ENCODE measurements at places on chromosomes 4 and X. TPM values are rescaled to one million over a fixed set of nuclear protein-coding genes. Genes with fewer than 3 reads are reported as not detected.

Gene MAGEB10
- total RNA-seq, result not detected

Gene MRPS18C
- total RNA-seq, result 17.3 TPM

Gene PRSS12
- 0.14 TPM for total RNA-seq

Gene MAGEB17
- not detected for total RNA-seq

Gene BTC
- total RNA-seq, result 7.8 TPM

Gene ETNPPL
- total RNA-seq, result not detected

Gene ATP6AP2
- 176 TPM for total RNA-seq

Gene FGF13
- 21.3 TPM for total RNA-seq

Gene ACTRT1
- not detected for total RNA-seq

Gene LPAR4
- total RNA-seq, result 1.2 TPM

DNA sequence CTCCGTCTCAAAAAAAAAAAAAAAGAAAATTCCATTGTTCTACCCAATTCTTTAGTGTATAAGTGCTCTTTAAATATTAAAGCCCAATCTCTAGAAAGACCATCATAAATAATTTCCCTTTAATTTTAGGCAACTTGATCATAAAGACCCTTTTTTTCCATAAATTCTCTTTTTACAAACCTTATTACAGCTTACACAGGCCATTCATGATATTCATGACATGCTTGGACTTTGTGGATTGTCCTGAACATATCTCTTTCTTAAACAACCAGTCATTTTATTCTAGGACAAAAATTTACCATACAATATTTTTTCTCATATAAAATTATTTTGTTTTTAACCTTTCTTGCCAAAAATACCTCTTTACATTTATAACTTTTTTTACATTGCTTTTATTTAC, 30.5 kb downstream of the TLR8 start:
- DNase-seq, result no peak

DNA sequence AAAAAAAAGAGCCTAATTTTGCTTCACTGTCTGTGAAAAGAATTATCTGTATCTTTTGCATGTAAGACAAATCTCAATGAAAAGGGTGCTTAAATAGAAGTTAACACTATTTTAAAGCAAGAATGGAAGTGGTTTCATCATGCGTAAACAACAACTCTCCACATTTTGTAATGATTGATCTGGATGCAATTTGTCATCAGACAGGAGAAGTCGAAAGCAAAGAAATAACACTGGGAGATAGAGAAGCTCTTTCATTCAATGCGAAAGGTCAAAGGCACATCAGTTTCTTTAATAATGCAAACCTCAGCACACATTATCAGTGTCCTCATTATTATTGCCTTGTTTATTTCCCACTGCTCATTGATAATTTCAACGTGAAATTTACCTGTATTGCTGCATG, 8.8 kb downstream of the KLKB1 start:
- no peak for DNase-seq

GRCh38 chr4:148118633-148119032, 323.6 kb downstream of the NR3C2 start:
- no peak for DNase-seq

- no peak for DNase-seq
These were observed 424.5 kb upstream of the FAM47C start for GRCh38 chrX:36583674-36584073.

DNA sequence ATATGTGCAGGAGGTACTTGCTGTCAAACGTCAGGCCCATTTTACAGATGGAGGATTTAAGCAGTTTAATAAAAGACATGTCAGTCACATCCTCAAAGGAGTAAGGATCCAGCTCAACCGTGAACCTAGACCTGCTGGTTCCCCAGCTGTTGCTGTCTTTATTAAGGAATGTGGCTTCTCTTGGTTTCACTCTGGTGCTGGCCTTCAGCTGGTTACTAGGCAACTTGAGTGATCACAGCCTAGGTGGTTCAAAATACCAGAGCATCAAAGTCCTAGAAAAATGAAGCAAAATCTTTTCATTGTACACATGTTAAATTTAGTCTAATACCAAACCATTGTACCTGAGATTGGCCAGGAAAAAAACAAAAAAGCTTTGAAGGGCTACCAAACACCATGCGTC, 32.7 kb upstream of the GLRA2 start:
- DNase-seq, result no peak
